ENCODE measurements at places on chromosomes 4 and X. TPM values are rescaled to one million over a fixed set of nuclear protein-coding genes. Genes with fewer than 3 reads are reported as not detected.

DNA sequence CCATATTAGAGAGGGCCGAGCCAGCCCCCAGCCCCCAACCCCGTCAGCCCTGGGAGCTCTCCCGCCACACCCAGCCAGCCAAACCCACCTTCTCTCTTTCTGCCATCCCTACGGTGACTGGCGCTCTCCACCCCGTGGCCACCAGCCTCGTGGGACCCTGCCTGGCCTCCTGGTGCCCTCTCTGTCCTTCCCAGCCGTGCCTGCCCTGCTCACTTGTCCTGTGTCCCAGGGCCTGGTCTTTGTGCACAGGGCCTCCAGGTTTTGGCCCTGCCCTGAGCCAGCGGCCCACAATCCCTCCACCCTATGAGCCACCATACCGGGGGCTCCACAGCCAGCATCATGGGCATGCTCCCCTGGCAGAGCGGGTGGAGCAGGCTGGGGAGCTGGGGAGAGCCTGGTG, 77.4 kb downstream of the ABLIM2 start:
- DNase-seq, result no peak

DNA sequence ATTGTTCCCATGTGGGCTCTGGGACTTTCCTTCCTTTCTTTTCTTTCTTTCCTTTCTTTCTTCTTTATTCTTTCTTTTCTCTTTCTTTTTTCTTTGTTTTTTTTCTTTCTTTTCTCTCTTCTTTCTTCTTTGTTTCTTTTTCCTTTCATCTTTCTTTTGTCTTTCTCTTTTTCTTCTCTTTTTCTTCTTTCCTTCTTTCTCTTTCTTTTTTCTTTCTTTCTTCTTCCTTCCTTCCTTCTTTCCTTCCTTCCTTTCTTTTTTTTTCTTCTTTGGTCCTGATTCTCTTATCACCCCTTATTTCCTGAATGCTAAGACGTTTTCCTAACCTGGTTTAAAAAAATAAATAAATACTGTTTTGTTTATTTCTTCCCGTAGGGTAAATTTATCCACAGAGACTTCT, 93.2 kb downstream of the CRLF2 start:
- no peak for DNase-seq

The VCX gene
- total RNA-seq, result not detected

DNA sequence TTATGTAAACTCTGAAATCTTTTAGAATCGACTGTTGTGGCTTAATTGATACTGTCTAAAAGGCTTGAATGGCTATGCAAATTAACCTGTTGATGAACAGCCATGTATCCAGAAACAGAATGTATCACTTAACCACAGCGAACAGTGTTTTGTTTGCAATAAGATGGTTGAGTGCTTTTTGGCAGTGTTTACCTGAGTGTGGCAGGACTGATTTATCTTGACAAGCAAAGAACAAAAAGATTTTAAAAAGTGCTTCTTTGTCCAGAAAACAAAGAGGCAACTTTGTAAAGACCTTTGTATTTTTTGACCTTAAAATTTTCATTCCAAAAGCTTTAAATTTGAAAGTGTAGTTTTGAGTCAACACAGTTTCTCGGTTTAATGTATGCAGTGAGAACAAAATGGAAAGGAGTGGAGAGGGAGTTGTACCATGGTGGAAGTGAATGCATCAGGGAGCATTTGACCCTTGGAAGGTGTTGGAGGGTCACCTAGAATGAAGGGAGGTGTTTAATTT, 18.0 kb downstream of the ARHGAP10 start:
- no peak for DNase-seq

- no peak for DNase-seq
These were observed 1125.8 kb downstream of the STIM2 start for GRCh38 chr4:27986476-27986875.

DNA sequence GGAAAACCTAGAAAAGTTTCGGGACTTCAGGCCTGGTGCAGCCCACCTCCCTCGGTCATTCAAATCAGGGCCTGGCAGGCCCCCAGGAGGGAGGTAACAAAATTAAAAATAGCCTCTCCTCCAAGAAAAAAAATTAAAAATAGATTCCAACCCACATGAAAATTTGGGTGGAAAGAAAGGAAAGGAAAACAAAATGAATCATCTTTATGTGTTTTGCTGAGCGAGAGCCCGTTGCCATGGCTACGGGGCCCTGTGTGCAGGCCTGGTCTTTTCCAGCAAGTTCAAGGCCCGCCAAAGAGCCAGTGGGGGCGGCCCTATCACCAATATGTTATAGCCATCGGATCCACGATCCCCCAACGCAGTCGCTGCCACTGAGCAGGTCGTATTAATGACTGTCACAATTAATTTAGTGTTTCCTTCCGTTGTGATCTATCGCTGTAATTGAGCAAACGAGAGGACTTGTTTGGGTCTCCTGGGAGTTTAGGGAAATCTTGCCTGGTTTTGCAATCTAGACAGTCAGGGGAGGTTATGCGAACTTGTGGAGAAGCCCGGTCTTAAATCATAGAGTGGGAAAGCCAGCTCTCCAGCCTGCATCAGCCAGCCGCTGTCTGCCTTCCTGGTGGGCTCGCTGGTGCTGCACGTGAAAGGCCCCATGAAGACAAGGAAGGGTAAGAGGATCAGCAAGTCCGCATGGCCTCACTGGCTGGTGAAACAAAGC, 452.4 kb downstream of the BCOR start:
- peak; percentile 74 for DNase-seq

DNA sequence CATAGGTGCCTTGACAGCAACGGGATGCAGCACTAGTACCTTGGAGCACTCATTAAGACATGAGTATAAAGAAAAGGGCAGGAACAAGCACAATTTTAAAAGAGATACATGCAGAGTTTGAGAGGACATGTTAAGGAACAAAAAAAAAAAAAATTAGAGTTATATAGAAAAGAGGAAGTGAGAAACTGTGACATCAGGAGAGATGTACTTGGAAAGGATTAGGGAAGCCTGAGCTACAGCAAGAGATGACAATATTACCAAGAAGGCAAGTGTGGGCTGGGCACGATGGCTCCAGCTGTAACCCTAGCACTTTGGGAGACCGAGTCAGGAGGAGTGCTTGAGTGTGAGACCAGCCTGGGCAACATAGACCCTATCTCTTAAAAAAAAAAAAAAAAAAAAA, 37.4 kb downstream of the GPR143 start:
- DNase-seq, result no peak

The BEX5 gene
- 9.5 TPM for total RNA-seq

DNA sequence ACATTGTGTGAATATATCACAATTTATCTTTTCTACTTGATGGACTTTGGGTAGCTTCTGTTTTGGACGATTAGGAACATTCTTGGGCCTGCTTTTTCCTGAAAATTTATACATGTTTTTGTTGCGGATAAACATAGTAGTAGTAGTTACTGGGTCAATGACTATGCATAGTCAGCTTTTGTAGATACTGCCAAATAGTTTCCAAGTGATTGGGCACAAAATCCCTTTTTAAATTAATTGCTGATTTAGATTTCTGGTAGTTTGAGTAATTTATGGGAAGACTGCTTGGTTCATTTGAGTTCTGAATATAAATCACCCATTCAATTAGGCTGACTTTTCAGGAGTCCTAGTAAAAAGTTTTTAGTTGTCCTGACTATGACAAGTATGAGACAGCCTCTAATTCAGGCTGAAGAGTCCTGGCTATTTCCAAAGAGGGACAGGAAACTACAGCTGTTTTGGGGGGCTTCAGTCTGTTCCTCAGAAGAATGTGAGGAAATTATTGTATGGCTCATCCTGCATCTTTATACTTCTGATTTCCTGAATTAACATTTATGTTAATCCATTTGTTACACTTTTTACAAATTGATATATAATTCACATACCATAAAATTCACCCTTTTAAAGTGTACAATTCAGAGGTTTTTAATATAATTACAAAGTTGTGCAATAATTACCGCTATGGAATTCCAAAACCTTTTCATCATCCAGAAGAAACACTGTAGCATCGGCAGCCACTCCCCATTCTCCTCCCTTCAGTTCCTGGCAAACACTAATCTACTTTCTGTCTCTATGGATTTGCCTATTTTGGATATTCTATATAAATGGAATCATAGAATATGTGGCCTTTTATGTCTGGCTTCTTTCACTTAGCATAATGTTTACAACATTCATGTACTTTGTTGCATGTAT, 14.2 kb downstream of the LRP2BP start:
- no peak for DNase-seq

GRCh38 chrX:30649859-30650258, 3.4 kb upstream of the GK start:
- DNase-seq, result no peak

The USP51 gene
- total RNA-seq, result 4.6 TPM

The CXCL6 gene
- total RNA-seq, result 8.2 TPM

- no peak for DNase-seq
These were observed at the start of gene RTL9 for GRCh38 chrX:110358548-110358947. TSS of gene RTL9 (plus strand) at chrX:110358848. CDS start at chrX:110450618, 91,770 bp downstream.

All from kidney (tissue), 22 donors.